ENCODE measurements at places on chromosomes 1 and 21.

- DNase-seq = no peak
Measured at GRCh38 chr1:172515436-172515835, 17.5 kb upstream of the SUCO start.

DNA sequence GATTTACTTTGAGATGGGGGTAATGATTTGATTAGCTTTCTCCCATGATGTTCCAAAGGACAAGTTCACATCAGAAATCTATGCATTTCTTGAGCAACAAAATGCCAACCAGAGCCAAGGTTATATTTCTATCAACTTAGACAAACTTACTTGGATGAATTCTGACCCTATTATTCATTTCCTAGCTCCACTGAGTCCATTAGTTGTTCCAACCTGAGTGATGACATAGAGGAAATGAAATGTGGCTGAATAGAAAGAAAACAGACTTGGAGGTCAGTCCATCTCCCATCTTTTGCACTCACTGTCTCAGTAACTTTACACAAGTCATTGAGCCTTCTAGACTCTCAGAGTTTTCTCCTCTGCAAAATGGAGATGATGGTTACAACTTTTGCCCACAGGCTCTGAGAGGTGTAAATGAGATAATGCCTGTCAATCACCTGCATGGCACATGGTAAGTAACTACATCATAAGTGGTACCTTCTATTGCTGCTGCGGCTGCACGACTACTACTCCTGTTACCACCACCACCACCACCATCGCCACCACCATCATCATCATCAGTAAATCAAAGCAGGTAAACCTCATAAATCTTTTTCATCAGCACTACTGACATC is 98.2 kb downstream of the PTPN14 start:
- no peak for DNase-seq

DNA sequence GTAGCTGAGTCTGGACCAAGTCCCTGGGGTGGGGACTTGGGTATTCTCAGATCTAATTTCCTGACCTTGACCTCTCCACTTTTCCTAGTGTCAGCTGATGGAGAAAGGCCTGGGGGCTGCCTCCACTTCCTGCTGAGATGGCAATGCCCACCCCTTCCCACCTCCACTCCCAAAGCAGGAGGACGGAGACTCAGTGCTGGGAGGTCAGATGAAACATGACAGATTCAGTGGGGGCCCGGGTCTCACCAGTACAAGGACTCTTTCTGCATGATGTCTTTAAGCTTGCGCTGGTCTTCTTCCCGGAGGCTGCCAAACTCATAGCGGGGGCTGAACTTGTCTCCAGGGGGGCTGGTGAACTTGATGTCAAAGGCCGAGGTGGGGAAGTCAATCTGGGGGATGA is 35.6 kb upstream of the PPP1R15B start:
- no peak for DNase-seq

DNA sequence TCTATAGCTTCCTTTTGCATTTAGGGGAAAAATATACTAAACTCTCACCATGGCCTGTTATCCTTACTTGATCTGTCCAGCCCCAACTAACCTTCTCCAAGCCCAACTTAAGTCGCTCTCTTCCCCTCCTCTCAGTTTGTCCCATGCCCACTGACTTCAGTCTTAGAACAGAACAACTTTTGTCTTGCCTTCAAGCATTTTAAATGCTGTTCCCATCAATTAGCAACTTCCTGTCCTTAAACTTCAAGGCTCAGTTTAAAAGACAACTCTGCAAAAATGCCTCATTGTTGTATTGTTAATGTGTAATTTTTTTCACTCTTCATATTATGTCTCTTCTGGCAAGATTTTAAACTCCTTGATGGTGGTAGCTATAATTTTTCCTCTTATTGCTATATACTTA is 526.9 kb downstream of the NEGR1 start:
- DNase-seq = no peak

- no peak for DNase-seq
Measured at GRCh38 chr1:78360584-78360983, 130.2 kb upstream of the PTGFR start.

Data from hindlimb muscle (tissue), 1 donor.